Upper lobe of right lung (tissue), 1 donor: ENCODE measurements at places on chromosomes 3 and 15. TPM values are rescaled to one million over a fixed set of nuclear protein-coding genes. Genes with fewer than 3 reads are reported as not detected.

- H3K4me1 ChIP-seq = peaks cover 10% of the 10 kb centered on the region
- no peaks in the 10 kb centered on the region for H3K36me3 ChIP-seq
- no peak overlapping the region for H3K27ac ChIP-seq
- H3K27me3 ChIP-seq = no peaks in the 10 kb centered on the region
- no peak overlapping the region for H3K4me3 ChIP-seq
These were observed 24.8 kb downstream of the GRAMD2A start for GRCh38 chr15:72172796-72173195.

The PLOD2 gene
- total RNA-seq = 23.7 TPM

DNA sequence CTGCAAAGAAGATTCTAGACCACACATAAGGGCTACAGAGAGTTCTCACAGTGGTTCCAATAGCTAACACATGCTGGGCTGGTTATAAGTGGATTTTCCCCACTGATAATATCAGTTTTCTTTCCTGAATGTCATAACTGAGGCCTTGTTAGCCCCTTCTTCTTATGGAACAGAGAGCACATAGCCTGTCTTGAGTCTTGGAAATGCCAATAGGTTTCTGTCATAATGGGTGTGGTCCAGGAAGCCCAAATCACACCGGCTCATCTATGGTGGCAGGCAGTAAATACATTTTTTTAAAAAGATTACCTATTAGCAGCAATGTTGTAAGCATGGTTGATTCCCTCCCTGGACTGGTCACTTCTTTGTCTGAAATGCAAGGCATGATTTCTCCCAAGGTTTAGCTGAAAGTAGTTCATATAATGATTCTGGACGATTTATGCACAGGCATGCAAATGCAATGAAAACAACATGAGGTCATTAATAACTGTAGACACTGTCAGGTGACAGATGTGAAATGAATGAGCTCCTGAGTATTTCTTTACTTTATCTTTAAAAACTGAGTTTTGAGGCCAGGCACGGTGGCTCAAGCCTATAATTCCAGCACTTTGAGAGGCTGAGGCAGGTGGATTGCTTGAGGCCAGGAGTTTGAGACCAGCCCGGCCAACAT is 67.2 kb upstream of the ATP2C1 start:
- no peak overlapping the region for H3K27ac ChIP-seq
- H3K4me3 ChIP-seq = no peak overlapping the region
- no peaks in the 10 kb centered on the region for H3K36me3 ChIP-seq
- DNase-seq = no peak

- H3K27ac ChIP-seq = no peak overlapping the region
- no peak overlapping the region for H3K4me3 ChIP-seq
- no peaks in the 10 kb centered on the region for H3K4me1 ChIP-seq
- no peak for DNase-seq
These were observed 30.5 kb downstream of the SLC15A2 start for GRCh38 chr3:121924734-121925133.

DNA sequence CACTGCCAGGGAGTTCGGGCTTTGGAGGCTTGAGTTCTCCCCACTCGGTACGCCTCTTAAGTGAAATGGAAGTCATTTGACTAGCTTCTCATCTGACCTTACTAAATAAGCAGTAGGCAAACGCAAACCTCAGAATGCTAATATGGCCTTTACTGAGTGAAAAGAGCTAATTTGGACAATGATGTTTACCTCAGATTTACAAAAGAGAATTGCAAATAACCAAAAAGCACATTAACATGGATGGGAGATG is 1.6 kb upstream of the RNU6-1 start:
- DNase-seq = no peak
- H3K36me3 ChIP-seq = no peaks in the 10 kb centered on the region
- H3K4me3 ChIP-seq = peak overlapping the region; percentile 91
- H3K4me1 ChIP-seq = peaks cover 20% of the 10 kb centered on the region
- no peaks in the 10 kb centered on the region for H3K27me3 ChIP-seq

The SLC22A14 gene
- total RNA-seq = 0.20 TPM

DNA sequence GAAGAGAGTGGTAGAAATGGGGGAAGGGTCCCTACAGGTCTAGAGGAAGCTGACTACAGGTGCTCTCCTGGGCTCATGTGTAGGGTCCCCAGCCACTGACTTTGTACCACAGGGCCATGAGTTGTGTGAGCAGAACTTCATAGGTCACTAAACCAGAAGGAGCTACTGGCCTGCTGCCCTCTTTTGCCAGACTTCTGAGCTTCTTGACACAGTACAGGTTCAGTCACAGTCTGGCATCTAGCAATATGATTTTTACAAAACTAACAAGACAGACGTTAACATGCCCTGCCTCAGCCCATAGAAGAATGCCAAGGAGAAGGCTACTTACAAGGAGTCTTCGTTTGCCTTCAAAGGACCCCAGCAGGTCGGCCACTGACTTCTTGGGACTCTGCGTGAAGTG is 3.2 kb downstream of the CCDC80 start:
- no peak overlapping the region for H3K27ac ChIP-seq
- H3K36me3 ChIP-seq = no peaks in the 10 kb centered on the region
- no peak for DNase-seq
- peaks cover 14% of the 10 kb centered on the region for H3K4me1 ChIP-seq
